ENCODE measurements at places on chromosomes 16 and 17.
A peak's percentile ranks its signal among the peaks of the same experiment; 100 is the strongest.

GRCh38 chr16:47018223-47018891, 44.9 kb upstream of the DNAJA2 start:
- peak; percentile 54 for DNase-seq

- no peak for DNase-seq
Measured at GRCh38 chr17:57004944-57005579, 27.1 kb downstream of the SCPEP1 start.

GRCh38 chr17:44374306-44375195, 10.9 kb upstream of the FAM171A2 start:
- no peak for DNase-seq

GRCh38 chr17:76735006-76735405, 2.1 kb downstream of the SRSF2 start:
- DNase-seq: peak; percentile 58

DNA sequence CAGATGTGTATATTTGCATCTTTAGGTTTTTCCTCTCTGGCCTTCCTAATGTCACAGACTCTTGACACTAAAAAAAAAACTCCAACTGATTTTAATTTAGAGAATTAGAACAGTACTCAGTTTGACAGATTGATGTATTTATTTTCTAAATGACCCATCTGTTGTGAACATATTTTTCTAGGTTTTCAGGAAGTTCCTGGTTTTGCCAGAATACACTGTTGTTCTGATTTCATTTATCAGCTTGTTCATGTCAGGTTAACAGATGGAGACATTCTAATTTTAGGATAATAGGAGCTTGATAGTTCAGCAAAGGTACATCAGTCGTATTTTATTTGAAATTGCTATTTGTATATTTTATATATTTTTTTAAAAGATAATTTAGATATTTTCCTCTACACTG, 133.4 kb downstream of the TANC2 start:
- DNase-seq: no peak

All from CD4-positive, alpha-beta T cell treated with Interleukin-17A for 1 hour (primary cell).